Activated CD4-positive, alpha-beta memory T cell treated with anti-CD3 and anti-CD28 coated beads, Interleukin-2, amount 10 ng/mL, durations not matched to agents 7 days and 5 days (primary cell): ENCODE measurements at places on chromosomes 2 and 18. TPM values are rescaled to one million over a fixed set of nuclear protein-coding genes. Genes with fewer than 3 reads are reported as not detected.

GRCh38 chr18:73614812-73615211, 532.8 kb downstream of the FBXO15 start:
- no peaks in the 10 kb centered on the region for H3K27me3 ChIP-seq
- H3K4me3 ChIP-seq: no peak overlapping the region
- H3K4me1 ChIP-seq: no peaks in the 10 kb centered on the region
- no peak overlapping the region for H3K27ac ChIP-seq
- DNase-seq: no peak

- H3K27me3 ChIP-seq: peaks cover 10% of the 10 kb centered on the region
These were observed 19.7 kb upstream of the IL18R1 start for GRCh38 chr2:102335871-102336366.

GRCh38 chr2:74887960-74888700, 54.2 kb downstream of the HK2 start:
- no peak overlapping the region for H3K27ac ChIP-seq
- H3K4me3 ChIP-seq: no peak overlapping the region
- H3K36me3 ChIP-seq: peaks cover 62% of the 10 kb centered on the region
- no peaks in the 10 kb centered on the region for H3K27me3 ChIP-seq
- H3K4me1 ChIP-seq: no peaks in the 10 kb centered on the region

The CCDC74B gene
- 1.6 TPM for total RNA-seq

The TXNL1 gene
- 55.5 TPM for total RNA-seq

The SELENOI gene
- 31.4 TPM for total RNA-seq
